ENCODE measurements at places on chromosomes 1 and 21.

DNA sequence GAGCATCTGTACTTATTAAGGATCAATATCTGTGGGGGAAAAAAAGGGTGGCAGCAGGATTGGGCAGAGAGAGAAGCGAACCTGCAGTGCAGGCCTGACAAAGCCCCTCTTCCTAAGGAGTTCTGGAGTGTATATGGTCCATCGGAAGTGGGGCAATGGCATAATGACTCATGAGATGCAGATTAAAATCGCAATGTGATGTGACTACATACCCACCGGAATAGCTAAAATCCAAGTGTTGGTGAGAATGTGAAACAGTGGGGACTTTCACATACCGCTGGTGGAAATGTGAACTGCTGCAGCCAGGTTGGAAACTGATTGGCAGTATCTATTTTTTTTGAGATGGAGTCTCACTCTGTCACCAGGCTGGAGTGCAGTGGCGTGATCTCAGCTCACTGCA, 8.2 kb upstream of the CREG1 start:
- peak; percentile 65 for DNase-seq

DNA sequence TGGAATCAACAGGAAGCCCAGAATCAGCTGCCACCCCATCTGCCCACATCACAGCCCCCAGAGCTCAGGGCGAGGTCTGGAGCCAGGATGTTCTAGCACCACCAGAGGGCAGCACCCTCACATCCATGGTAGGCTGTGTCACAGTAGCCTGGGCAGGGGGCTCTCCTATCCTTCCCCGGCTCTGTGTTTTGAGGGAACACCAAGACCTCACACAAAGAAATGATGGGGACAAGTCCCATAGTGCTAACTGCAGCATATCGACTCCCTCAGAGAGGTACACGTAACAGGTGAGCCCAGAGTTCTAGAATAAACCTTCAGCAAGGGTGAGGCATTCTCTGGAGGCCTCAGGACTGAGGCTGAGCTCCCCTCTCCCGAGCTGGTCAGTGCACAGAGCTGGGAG, 2.3 kb upstream of the KCNC4 start:
- peak; percentile 22 for DNase-seq

GRCh38 chr1:174797398-174797797, 202.3 kb upstream of the CACYBP start:
- no peak for DNase-seq

DNA sequence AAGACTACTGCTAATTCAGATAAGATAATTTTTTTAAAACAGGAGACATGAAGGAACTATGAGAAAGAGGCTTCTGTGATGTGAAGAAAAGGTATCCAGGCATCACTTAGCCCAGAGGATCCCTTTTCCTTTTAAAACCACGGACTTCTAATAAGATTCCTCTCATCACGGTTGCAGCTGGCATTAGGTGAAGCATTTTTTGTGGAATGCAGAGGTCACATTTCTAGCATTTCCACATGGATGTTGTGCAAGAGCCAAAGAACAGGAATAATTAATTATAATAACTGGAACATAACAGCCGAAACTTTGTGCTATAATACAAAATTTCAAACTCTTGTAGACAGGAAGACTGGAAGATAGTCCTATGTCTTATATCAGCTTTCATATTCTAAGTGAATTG, 27.6 kb downstream of the CYP2J2 start:
- DNase-seq, result no peak

GRCh38 chr1:51519865-51520699, 1.0 kb upstream of the EPS15 start:
- no peak for DNase-seq

GRCh38 chr1:246420300-246420699, 86.8 kb downstream of the SMYD3 start:
- no peak for DNase-seq

All from MV-4-11 (cell line).